ENCODE measurements at places on chromosomes 5 and 9.

DNA sequence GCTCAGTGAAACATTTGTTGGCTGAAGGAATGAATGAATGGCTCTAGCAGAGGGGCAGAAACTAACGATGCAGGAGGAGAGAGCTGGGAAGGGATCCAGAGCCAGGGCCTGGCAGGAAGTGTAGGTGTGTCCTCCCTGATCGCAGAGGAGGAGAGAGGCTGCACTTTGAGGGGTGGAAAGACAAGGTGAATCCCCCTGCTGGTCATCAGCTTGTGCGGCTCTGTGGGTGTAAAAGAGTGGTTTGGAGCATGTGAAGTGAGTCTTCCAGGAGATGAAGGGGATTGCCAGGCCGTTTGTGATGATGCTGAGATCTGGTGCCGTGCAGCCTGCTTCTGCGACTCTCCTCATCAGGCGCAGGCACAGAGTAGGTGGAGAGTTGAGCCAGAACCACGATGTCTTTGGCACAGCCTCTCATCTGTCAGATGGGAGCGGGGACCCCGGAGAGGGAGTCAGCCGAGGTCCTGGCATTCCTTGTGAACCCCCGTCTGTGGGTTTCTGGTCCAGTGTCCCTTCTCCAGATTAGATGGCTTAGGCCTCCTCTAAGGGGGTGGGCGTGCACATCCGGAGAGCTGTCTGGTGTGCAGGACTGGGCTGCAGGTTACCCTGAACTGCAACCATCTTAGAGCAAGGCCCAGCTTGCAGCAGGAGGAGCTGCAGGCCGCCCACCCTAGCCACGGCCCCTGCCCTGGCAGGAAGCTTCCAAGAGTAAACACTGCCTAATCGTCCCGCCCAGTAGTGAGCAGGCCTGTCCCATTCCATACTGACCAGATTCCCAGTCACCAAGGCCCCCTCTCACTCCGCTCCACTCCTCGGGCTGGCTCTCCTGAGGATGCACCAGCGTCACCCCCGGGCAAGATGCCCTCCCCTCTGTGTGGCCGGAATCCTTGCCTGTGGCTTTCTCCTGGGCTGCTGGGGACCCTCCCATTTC, at the start of gene ADAMTS13:
TSS of gene ADAMTS13 (plus strand) at position 753 of the 928 bp plus-strand sequence. CDS start at position 830, 77 bp downstream.
- H3K4me3 ChIP-seq = no peak within 1 kb of the TSS
- H3K27ac ChIP-seq = peak within 1 kb of the TSS; percentile 37
- H3K27me3 ChIP-seq = peaks cover 23% of the 10 kb centered on the region
- peaks cover 23% of the 10 kb centered on the region for H3K4me1 ChIP-seq
- DNase-seq = no peak

DNA sequence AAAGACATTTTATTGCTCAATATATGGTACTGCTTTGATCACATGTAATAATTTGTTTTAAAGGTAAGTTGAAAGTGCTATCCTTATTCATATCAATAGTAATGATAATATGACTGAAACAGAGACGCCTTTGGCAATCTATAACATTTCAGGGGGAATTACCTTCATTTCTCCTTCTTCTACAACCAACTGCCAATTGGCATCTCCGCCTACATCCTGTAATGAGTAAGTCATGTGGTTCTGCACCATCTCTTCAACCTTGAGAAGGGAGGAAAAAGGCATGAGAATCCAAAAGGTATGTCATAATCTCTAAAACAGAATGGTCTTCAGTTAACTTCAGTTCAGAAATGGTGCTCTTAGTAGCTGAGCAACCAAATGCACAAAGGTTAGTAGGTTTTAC, 52.4 kb downstream of the HMGCR start:
- no peak overlapping the region for H3K4me3 ChIP-seq
- DNase-seq = no peak
- no peaks in the 10 kb centered on the region for H3K27me3 ChIP-seq
- H3K27ac ChIP-seq = peak overlapping the region; percentile 2
- no peaks in the 10 kb centered on the region for H3K36me3 ChIP-seq
- peaks cover 3% of the 10 kb centered on the region for H3K4me1 ChIP-seq

- peaks cover 4% of the 10 kb centered on the region for H3K36me3 ChIP-seq
- H3K4me1 ChIP-seq = peaks cover 5% of the 10 kb centered on the region
- no peak overlapping the region for H3K27ac ChIP-seq
- peaks cover 26% of the 10 kb centered on the region for H3K27me3 ChIP-seq
Measured at GRCh38 chr5:68074048-68074632, 141.4 kb upstream of the PIK3R1 start.

DNA sequence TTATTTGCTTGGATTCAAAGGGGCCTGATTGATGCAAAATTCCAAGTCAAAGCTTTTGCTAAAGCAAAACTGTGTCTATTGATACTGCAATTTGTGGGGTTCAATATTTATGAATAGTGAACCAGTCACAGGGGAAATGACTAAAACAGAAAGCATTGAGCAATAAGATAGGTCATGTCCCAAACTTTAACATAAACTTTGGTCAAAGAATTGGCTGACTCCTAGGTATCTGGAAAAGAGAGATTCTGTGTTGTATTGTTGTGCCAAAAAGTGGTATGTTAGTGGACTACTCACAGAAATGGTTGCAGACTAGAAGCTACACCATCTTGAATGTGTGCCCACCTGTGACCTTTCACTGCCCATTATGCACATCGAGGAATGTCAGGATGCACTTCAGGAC, 585.5 kb upstream of the RGMB start:
- H3K27ac ChIP-seq = no peak overlapping the region
- no peak overlapping the region for H3K4me3 ChIP-seq
- no peaks in the 10 kb centered on the region for H3K4me1 ChIP-seq
- H3K27me3 ChIP-seq = no peaks in the 10 kb centered on the region

GRCh38 chr9:107024193-107024592, 161.2 kb downstream of the ZNF462 start:
- no peaks in the 10 kb centered on the region for H3K27me3 ChIP-seq
- no peak overlapping the region for H3K4me3 ChIP-seq
- H3K4me1 ChIP-seq = no peaks in the 10 kb centered on the region
- no peak for DNase-seq
- no peak overlapping the region for H3K27ac ChIP-seq
- H3K36me3 ChIP-seq = no peaks in the 10 kb centered on the region

Measured in T-helper 17 cell (primary cell).